GM19239 (cell line): ENCODE measurements at places on chromosomes 5 and 9.

- DNase-seq: no peak
Observed at GRCh38 chr5:175235251-175235960, 208.6 kb downstream of the DRD1 start.

GRCh38 chr5:39412721-39413394 lies 11.9 kb downstream of the DAB2 start:
- no peak for DNase-seq

DNA sequence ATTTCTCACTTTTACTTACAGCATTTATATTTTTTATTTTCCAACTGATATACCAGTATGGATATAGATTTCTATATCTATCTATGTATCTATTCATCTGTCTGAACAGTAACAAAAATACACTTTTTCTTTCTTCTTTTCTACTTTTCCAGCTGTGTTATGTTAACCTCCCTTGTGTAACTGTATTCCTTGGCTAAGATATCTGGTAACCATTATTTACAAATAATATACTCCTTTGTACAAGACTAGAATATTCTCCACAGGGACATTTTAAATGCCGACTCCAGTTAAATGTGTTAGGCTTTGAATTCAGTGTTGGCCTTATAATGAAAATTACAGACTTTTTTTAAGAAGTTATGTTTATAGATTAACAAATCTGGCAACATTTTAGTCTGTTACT lies 168.7 kb downstream of the XRCC4 start:
- no peak for DNase-seq

DNA sequence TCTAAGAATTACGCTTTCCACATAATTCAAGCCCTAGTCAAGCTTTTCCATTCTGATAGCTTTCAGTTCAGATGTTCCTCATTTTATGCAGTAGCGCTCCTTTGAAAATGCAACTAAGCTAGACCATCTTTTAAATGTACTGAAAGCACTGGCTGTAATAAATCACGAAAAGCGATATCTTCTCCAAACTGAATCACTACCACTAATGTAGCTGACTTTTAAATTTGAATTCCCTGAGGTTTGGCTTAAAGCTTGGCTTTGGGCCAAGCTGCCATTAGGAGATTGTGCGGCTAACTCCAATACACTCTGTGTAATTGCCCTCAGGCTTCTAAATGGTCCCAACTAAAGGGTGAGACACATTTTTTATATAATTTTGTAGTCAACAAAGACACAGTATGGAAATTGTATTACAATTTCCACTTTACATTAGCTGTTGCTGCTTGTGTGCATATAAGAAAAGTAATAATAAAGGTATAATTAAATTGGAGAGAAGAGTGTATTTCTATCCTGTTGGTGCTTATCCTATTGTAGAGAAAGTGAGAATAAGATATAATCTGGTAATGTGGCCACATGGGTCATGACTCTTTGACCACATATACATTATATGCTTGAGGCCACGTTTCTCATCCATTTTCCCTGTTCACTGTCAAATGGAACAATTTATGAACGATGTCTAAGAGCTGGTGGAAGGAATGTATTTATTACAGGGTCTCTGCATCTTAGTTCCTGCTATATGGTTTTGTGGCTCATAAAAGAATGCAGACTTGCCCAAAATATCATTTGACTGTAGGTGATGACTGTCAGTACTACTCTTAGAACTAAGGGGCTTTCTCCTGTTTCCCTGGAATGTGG lies 118.7 kb upstream of the TAF11L2 start:
- no peak for DNase-seq

DNA sequence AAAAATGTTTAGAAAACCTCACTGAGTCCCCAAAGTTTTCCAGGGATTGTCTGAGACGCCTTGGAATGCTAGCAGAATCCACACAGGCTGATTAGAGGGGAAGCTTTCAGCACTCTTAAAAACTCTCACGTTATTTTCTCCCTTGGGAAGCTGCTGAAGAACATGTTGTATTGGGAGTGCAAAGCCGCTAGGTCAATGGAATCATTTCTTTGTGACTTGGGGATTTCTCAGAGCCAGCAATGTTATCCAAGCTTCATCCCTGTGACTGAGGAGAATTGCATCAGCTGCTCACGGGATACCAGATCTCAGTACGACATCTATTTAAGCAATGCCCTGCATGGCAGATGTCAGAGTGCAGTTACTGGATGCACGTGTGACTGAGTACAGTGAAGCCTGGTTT lies 426.4 kb upstream of the MPDZ start:
- DNase-seq: no peak

DNA sequence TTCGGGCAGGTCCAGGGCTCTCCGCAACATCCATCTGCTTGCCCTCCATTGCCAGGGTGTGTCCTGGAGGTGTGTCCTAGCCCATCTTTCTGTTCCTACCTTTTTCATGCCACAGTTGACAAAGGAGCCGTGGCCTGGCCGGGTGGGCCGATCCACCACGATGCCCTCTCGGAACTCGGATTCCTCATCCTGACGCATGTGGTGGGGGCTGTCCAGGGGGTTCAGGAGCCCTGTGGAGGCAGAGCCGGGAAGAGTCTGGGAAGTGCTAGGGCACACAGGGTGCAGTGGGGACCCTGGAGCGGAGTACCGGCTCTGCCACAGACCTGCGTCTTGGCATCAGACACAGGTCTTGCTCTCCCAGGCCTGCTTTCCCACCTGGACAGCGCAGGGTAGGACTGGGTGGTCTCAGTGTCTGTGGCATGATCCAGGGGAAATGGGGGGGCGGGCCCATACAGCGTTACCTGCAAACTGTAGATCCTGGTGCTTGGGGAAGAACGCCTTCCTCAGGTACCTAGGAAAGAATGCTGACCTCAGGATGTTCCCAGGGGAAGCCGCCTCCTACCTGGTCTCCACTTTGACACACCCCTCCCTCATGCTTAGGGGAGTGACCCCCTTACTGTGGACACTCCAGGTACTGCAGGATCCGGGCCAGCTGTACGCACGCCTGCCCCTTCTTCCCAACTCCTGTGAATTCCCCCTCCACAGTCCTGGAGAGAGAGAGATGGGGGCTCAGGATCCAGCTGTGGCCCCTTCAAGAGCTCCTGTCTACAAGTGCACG lies 3.5 kb downstream of the SPOUT1 start:
- no peak for DNase-seq

DNA sequence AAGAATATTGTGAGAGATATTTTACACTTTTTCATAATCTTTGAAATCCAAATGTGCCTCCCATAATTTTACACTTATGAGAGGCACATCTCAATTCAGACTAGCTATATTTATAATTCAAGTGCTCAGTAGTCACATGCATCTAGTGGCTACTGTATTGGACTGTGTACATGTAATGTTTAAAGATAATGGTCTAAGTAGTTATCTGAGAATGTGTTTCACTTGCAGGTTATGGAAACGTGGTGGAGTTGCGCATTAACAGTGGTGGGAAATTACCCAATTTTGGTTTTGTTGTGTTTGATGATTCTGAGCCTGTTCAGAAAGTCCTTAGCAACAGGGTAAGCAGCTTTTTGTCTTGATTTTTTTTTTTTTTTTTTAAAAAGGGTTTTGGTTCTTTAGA lies 28.8 kb downstream of the G3BP1 start:
- DNase-seq: no peak

- DNase-seq: no peak
Observed at GRCh38 chr9:1217076-1217475, 166.9 kb downstream of the DMRT2 start.

GRCh38 chr5:157944077-157944633 lies 85.2 kb upstream of the CLINT1 start:
- no peak for DNase-seq

DNA sequence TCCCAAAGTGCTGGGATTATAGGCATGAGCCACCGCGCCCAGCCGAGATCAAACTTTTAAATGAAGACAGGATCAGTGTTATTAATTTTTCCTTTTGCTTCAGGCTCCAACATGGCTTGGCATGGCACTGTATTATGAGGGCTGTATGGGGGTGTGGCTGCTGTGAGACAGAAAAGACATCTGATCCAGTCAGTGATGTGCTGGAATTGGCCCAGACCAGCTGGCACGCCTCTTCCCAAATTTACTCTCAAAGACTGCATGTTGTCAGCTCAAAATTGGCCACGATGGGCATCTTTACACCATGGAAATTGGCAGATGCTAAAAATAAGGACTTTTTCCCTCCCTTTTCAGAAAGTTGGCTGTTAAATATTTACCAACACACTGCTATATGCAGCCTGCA lies 12.1 kb upstream of the COL27A1 start:
- DNase-seq: no peak

GRCh38 chr9:8268216-8268878 lies 468.8 kb upstream of the DMAC1 start:
- no peak for DNase-seq

DNA sequence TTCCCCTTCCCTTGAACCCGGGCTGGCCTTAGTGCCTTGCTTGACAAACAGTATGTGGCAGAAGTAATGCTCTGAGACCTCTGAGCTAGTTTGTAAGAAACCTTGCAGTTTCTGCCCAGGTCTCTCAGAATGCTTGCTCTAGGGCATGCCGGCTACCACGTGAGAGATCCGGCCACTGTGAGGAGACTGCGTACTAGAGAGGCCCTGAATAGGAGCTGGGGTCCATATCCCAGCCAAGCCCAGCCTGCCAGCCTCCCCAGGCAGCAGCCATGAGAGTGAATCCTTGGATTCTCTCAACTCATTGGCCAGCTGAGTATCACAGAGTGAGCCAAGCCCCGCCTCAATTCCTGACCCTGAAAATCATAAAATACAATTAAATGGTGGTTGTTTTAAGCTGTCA lies 16.0 kb upstream of the COL15A1 start:
- DNase-seq: no peak

- DNase-seq: no peak
Observed at GRCh38 chr9:136392538-136393449, 7.2 kb downstream of the SNAPC4 start.

DNA sequence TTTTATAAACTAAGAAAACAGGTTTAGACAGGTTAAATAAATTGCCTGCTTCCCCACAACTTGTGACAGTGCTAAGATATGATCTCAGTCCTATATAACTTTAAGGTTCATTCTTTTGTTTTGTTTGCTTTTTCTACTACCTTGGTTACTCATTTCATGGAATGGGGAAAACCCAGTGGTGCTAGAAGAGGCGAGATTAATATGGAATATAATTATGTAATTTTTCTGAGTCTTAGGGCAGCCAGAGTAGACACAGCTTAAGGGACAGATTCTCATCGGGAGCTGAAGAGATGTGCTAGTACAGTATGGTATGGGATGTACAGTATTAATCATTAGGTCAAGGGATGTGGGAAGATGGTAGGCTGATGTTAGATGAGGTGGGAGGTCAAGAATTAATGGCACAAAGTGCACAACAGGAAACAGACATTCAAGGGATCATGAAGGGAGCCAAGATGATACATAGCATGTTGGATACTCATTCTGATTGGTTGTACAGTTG lies 6.2 kb downstream of the TRIM32 start:
- no peak for DNase-seq

DNA sequence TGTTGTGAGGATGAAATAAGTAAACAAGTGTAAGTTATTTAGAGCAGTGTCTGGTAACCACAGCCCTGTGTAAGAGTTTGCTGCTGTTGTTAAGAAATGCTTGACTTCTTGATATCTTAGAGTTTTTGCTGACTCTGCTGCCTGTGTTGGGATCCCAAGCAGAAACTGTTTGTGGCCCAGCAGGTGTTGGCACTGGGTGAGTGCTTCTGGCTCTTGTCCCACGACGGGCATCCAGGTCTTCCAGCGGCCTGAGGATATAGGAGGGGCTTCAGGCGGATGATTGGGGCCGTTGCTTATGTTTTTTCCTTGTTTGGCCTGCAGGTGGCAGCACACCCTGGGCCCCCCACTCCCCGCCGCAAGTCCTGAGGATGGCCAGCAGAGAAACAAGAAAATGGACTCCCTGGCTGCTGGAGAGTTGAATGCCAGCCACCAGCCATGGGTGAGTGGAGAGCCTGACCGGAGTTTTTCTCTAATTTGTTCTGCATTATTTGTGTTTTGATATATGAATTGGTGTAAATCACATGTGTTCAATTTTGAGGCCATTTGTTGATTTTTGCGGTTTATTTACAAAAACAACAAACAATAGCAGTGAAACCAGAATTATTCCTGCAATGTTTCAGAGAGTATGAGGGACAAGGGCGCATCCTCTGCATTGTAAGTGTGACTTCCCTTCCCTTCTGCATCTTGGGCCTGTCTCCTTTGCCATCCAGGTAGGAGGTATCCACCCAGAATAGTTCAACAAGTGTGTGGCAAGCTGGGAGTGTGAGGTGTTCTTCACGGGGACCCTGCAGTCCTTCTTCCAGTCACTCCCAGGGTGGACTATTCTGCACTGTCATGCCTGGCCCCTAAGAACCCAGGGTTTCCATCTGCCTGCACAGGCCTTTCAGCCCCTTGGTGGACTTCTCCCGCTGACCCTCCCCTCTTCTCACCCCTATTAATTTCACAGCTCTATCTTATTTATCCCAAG lies 50.3 kb downstream of the SLC22A5 start:
- DNase-seq: no peak

DNA sequence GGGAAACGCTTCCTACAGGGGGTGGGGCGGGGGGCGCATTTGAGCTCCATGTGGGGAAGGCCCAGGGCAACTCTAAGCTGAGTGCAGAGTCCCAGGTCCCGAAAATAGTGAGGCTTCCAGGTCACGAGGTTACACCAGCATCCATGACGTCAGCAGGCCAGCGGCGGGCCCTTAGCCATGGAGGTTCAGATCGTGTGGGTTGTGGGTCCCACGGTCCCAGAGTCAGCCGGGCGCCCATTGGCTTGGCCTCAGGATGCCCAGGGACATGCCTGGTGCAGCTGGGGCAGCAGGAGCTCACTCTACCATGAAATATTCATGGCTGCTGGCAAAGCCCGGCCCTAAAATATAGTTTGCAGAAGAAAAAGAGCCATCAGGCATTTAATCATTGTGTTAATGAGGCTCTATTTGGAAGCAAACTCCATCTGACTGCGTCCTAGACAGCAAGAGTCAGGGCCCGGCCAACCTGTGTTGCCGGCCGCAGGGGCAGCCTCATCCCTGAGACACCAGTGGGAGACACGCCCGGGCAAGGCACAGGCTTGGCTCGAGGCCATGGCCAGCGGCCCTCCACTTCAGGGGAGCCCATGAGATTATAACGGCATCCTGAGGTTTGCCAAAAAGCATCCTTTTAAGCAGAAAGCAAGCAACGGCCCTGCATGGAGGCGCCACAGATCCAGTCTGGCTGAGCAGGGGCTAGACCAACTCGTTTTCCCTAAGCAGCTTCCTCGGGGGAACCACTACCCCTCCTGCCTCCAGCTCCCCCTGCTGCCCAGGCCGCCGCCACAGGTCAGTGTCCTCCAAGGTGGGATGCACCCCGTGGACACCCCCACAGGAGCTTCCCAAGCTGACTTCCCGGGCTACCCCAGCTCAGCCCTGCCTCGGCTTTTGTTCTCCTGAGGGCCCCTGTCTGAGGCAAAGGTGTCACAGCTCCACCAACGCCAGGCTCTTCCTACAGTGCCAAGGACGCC lies 108.9 kb upstream of the PPP1R26 start:
- no peak for DNase-seq
